ENCODE measurements at places on chromosomes 2 and 18.

DNA sequence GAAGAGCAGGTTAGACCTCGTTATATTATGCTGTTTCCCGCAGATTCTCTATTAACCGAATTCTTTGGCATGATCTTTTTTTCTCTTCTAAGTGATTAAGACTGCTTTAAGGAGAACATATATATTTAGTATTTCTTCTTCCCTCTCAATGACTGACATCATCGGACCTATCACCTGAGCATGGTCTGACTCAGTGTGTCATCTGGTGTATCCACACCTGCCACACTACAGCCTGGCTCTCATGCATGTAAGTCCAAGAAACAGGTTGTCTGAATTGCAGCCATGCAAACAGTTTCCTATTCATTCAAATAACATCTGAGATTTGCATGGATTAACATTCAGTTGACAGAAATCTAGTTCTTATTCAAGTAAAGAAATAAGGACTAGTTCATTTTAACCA, 55.1 kb upstream of the CWC22 start:
- no peak for DNase-seq

- peak; percentile 52 for DNase-seq
Measured at GRCh38 chr2:9914384-9915065, 37.0 kb upstream of the GRHL1 start.

- DNase-seq = no peak
Measured at GRCh38 chr2:148978026-148978685, 60.3 kb upstream of the LYPD6B start.

DNA sequence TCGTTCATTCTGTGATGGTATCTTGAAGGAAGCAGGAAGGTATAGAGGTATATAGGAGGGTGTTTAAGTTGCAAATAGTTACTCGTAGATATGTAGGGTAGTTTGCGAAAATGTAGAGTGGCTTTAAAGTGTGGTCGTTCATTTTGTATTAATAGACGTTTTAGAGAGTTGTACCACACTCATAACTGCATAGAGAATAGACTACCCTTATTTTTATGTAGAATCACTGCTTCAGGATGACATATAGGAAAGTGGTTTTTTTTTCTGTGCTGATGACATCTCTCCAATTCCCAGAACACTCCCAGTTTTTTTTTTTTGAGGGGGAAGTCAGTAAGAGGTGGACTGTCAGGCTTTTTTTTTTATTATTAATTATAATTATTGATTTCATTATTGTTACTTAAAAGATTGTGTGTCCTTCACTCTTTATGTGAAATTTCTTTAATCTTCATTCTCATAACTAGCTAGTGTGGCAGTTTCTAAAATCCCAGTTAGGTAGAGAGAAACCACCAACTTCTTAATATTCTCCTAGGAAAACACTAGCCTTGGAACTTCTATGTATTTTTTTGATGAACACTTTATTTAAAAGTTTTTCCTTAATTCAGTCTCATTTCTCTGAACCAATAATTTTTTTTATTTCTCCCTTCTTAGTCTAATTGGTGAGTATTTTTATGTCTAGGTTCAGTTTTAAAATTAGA, 1.5 kb downstream of the ACTR3 start:
- DNase-seq = no peak

GRCh38 chr2:234953116-234954031, 1.6 kb downstream of the SH3BP4 start:
- no peak for DNase-seq

- no peak for DNase-seq
Measured at GRCh38 chr2:15271276-15271675, 289.9 kb downstream of the NBAS start.

GRCh38 chr2:218792433-218792832, 10.5 kb downstream of the CYP27A1 start:
- no peak for DNase-seq

GRCh38 chr2:81077396-81077795, 772.8 kb upstream of the LRRTM1 start:
- no peak for DNase-seq

- peak; percentile 23 for DNase-seq
Measured at GRCh38 chr2:173986805-173987204, 21.6 kb upstream of the SP3 start.

DNA sequence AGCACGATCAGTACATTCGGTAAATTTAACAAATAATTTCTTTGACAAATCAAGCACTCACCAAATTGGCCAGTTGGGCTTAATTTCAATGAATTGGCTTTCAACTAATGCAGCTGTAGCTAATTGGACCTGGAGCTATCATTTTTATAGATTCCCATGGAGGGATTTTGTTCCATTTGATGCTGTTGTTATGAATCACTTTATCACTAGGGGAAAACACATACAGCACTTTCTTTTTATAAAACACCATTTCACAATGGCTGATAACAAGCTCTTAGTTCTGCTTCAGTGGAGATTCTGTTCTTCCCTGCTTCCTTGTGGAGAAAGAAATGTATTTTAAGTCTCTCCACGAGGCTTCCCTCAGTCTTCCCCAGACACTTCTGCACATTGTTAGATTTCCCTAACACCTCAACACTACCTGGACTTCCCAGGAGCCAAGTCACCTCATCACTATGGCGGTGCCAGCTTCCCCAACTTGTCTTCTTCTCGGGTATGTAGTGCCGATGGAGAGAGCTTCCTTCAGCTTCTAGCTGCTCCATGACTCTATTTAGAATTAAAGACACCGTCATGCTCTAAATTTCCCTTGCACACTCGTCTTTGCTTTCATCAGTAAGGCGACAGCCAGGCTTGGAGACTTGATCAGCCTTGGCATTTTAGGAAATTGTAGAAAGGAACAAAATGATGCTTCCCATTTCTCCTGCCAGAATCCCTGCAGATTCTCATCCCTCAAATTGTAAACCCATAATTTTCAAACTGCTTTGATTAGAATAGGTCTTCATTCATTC, 72.0 kb downstream of the INPP5D start:
- no peak for DNase-seq

- DNase-seq = no peak
Measured at GRCh38 chr2:150228936-150229335, 258.5 kb downstream of the RND3 start.

GRCh38 chr2:158467248-158467647, 10.5 kb downstream of the PKP4 start:
- DNase-seq = no peak

GRCh38 chr2:209517436-209517835, 93.6 kb downstream of the MAP2 start:
- no peak for DNase-seq

DNA sequence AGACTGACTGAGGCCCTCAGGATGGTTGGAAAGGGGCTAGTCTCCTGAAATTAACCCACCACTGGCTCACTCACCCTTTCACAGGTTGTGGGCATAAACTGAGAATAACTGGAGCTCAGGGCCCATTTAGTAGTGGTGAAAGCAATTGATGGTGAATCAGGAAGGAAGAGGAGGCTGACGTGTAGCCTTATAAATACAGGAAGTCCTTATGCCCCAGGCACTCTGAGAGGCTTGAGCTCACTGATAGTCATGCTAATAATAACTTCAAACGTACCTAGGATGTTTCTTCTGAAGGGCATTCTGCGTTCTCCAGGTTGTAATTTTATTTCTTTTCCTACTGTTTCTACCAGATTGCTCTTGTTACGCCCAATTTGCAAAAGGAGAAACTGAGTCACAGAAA, 328.4 kb downstream of the CLIP4 start:
- no peak for DNase-seq

- DNase-seq = no peak
Measured at GRCh38 chr18:75173125-75173432, 35.9 kb downstream of the PTGR3 start.

- DNase-seq = peak; percentile 73
Measured at GRCh38 chr18:9719421-9719981, 11.4 kb downstream of the RAB31 start.

GRCh38 chr2:151238527-151239487, 22.9 kb downstream of the RBM43 start:
- DNase-seq = peak; percentile 79
